NT2/D1 (cell line): ENCODE measurements at places on chromosomes 7 and 10.

DNA sequence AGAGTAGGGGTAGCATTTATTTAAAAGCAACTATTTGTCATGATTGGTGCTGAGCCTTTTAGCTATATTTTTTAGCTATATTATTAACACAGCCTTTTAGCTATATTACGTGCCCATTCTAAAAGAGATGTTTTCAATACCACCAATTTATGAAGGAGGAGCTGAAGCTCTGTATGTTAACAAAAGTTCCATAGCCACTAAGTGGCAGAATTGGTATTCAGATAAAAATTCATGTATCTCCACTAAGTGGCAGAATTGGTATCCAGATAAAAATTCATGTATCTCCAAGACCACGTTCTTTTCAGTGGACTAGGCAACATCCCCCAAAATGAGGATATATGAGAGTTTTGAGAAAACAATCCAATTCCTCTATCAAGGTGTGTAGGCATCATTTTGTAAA lies 268.6 kb downstream of the HGF start:
- no peak for DNase-seq

DNA sequence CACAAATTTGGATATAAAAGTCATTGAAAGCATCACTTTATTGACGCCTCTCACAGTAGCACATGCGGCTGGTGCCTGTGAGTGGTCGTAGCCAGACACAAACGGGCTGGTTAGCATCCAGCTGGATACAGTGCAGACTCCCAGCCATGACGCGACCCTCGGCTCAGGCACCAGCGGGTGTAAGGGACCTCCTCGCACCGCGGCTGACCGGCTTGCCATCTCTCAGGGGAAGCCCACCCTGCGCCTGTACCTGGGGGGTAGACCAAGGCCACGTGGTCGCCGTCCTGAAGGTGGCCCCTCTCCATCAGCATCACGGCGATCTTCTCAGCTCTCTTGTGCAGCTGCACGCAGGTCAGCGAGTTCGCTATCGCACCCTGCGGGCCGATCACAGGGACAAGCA lies 213.8 kb downstream of the ZMYND11 start:
- no peak for DNase-seq

- DNase-seq, result no peak
Observed at GRCh38 chr10:119326167-119326566, 118.8 kb downstream of the GRK5 start.

- no peak for DNase-seq
Observed at GRCh38 chr10:454860-455259, 234.6 kb downstream of the DIP2C start.

GRCh38 chr7:89073776-89074175 lies 278.2 kb upstream of the TEX47 start:
- DNase-seq, result no peak

DNA sequence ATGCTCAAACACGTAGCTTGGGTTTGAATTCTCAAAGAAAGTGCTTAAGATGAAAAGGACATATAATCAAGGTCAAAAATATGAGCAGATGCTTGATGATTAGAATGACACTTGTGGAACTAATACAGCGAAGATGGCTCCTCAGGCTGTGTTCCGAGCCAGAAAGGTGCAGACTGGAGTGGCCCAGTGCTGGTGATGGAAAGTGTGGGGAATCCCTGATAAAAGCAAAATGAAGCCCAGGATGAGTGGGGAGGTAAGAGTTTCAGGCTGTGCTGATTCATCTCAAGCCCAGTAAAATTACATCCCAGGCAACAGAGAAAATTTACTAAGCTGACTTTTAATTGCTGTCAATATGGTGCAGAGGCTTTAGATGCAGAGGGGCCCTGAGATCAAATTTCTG lies 77.8 kb upstream of the IKZF1 start:
- DNase-seq, result no peak

GRCh38 chr10:92590623-92591549 lies 2.0 kb upstream of the KIF11 start:
- no peak for DNase-seq

- DNase-seq, result no peak
Observed at GRCh38 chr10:93613126-93613525, 789 bp downstream of the PDE6C start.

GRCh38 chr10:99685597-99685967 lies 26.3 kb downstream of the ENTPD7 start:
- DNase-seq, result no peak

DNA sequence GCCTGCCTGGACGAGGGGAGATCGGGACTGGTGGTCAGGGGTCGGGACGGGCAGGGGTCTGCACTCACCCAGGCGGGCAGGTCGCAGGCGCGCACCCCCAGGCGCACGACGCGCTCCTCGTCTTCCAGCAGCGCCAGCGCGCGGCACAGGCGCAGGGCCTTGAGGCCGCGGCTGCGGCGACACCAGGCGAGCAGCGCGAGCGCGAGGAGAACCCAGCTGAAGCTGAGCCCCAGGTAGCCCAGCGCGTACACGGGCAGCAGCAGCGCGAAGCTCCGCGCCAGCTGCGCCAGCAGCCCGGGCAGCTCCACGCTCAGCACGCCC lies 328 bp downstream of the ESYT2 start:
- no peak for DNase-seq

DNA sequence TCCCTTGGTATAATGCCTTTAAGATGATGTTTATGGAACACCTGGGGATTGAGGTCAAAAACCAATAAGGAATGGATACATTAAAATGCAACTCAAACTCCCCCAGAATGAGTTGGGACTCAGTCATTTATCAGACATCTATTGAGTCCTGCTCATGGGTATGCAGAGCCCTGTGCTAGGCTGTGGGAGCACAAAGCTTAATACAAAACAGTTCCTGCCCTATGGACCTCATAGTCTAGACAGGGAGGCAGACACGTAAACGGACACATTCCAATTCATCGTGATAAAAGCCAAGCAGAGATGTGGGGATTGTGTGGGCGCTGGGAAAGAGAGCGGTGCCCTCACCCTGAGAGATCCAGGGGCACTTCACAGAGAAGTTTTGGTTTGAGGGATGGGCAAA lies 181.7 kb downstream of the PTEN start:
- DNase-seq, result no peak

- no peak for DNase-seq
Observed at GRCh38 chr10:75497997-75498883, 66.8 kb downstream of the LRMDA start.

DNA sequence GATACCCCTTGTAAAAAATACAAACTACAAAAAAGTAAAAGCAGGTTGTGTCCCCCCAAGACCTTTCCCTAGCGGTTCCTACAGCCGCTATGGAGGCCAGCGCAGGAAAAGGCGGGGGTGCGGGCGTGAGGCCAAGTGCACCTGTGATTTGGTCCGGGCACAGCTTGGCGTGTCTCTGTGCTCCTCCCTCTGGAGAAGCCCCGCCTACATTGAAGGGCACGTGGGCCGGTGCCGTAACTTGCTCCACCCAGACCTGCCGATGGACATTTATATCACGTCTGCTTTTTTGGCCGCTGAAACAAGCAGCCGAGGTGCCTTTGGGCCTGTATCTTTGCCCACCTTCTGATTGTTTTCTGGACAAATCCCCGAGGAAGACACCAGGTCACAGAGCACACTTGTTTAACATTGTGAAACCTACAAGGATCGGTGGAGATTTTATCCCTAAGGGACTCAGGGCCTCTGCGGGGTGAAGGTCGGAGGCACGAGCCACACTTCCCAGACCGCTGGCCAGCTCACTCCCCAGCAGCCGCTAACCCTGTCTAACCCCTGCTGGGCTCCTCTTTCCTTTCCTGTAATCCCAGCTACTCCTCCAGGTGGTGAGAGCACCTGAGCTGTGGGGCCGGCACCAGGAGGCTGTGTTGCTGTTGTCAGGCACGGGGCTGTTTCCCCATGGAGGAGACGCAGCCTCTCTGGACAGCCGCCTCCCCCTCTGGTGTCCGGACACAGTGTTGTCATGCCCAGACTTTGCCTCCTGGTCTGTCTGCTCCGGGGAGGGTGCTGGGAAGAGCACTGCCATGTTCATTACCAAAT lies 18.8 kb upstream of the INPP5A start:
- DNase-seq, result no peak

DNA sequence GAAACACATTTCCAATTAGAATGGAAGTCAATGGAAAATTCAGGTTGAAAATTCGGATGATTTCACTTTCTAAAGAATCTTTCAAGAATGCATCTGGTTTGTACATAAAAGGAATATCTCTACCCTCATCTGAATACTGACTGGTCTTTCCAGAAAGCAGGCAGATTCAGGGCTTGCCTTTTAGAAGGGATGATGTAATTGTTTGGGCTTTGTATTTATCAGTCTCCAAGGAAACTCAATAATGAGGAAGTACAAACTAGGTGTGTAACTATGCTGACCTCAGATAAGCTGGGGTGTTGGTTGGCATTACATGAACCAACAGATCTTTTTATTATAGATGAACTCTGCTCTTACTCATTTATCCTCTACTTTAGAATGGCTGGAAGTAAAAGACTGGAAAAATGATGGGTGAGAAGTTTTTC lies 24.1 kb downstream of the PDLIM1 start:
- no peak for DNase-seq

DNA sequence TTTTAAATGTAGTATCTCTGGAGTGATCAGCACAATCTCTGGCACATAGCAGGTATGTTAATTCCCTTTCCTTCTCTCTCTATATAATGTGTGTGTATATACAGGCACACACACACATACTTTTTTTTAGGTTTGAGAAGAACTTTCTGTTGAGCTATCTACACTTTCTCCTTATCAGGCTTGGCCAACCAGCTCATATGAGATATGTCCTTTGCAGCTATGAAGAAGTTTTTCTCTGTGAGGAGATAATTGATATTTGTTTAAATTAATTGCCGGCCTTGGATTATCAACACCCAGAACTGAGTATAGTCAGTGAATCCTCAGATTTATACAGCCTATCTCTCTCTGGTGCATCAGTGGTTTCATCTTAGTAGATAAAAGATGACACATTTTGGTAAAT lies 2.3 kb upstream of the MCU start:
- DNase-seq, result no peak

DNA sequence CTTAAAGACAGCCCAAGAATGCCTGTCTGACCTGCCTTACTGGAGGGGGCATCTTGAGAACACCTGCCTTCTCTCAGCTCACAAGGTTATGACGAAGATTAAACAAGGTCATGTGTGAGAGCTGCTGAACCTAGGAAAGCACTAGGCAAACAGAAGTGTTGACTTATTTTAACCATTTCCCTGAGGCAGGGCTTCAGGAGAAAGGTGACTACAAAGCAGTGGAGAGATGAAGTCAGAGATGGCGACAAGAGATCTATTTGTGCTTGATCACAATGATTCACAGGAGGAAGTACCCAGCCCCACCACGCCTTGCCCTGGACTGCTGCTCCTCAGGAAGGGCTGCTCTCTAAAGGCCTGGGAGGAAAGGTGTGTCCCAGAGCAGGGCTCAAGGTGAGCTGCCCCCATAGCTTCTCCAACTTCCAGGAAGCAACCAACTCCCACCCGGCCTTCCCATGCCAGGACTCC lies 27.8 kb downstream of the STN1 start:
- no peak for DNase-seq

DNA sequence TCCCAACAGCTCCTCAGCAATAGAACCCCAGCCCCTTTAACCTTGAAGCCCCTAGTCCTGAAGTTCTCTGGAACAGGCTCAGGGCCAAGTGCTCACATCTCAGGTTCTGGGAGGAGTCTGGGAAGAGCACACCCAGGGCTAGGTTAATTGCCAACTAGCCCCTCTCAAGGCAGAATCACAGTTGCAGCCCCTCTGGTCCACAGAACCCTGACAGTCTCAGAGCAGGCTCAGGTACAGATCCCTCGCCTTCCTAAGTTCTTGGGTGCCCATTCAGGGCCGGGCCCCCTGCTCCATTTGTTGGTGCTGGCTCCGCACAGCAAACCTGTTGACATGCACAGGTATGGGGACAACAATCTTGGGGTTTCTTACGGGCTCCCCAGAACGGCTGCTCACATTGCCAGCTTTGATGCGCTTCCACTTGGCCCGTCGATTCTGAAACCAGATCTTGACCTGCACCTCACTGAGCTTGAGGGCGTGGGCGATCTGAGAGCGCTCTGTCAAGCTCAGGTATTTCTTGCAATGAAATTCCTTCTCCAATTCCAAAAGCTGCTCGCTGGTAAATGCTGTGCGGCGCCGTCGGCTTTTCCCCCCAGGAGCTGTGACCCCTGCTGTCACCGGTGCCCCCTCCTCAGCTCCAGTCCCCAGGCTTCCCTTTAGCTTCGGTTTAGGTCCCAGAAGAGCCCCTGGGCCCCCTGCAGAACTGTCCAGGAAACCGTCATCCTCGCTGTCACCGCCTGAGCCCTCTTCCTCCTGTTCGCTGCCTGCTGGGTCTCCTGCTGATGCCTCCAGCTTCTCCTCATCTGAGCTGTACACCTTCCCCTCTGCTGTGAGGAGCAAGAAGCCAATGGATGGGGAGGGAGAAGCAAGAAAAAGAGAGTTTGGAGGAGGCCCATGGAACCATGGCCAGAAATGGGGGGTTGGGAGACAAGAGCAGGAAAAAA lies 18.9 kb downstream of the GBX1 start:
- no peak for DNase-seq

GRCh38 chr10:69055241-69055640 lies 32.7 kb upstream of the SRGN start:
- no peak for DNase-seq

DNA sequence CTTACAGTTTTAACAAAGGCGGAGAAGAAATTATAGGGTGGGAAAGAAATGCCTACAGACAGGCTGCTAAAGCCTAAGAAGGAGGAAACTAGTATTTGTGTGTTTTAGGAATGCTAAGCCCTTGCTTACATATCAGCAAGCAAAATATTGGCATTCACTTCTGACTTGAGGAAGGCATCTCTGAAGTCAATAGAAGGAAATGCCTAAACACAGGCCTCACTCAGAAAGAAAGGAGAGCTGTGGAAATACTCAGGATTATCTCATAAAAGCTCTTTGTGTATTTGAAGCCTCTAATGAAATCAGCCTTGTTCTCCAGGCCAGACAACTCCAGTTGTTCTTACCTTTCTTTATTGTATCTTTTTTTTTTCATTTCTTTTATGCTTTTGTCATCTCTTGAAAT lies 158.0 kb downstream of the AUTS2 start:
- no peak for DNase-seq

DNA sequence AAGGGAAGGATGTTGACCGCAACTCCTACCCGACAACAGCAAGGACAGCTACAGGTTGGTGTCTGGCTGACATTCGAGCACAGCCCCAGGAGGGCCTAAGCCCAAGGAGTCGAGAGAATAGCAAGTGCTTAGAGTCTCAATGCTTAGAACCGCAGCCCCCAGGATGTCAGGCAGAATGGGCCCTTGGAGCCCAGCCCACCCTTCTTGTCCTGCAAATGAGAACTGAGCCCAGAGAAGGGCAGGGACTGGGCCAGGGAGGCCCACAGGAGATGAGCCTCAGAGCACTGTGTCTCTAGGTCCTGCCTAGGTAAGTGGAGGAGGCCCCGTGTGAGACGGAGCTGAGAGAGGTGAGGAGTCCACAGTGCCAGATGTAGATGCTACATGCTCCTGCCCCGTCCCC lies 173.3 kb upstream of the ZMIZ1 start:
- no peak for DNase-seq
